ENCODE measurements at places on chromosomes 3 and 15.

DNA sequence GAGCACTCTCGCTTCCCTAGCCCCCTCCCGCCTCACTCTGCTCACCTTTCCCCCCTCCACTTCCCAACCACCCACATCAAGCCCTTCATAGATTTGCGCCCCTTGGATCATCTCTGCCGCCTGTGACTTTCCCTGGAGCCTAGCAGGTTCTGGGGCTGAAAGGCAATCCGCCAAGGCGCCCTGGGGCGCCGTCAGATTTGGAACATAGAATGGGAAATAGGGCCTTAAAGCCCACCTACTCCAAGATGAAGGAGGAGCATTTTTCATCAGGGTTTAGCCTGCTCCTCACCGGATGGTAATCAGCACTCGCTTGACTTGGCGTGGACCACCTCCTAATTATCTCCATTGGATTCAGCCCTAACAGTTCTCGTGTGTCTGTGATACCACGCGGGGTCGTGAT lies 1.3 kb downstream of the CPNE4 start:
- DNase-seq, result no peak

GRCh38 chr3:11459186-11459824 lies 184.4 kb downstream of the VGLL4 start:
- DNase-seq, result no peak

DNA sequence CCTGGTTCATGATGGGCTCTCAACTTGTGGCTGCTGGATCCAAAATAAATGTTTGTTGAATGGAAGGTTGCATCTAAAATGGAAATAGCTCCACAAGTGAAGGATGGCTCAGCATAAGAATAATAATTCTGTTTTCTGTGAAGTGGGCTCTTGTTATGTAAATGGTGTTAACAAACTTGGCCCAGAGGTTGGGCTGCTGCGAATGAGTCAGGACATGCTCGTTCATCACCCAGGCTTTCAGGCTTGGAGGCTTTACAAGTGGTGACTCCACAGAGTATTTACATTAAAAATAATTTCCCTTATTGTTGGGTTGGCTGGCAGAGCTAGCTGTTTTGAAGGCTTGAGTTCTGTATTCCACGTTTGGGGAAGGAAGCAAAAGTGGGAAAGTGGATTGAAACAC lies 60.5 kb downstream of the ITGB5 start:
- DNase-seq, result no peak

DNA sequence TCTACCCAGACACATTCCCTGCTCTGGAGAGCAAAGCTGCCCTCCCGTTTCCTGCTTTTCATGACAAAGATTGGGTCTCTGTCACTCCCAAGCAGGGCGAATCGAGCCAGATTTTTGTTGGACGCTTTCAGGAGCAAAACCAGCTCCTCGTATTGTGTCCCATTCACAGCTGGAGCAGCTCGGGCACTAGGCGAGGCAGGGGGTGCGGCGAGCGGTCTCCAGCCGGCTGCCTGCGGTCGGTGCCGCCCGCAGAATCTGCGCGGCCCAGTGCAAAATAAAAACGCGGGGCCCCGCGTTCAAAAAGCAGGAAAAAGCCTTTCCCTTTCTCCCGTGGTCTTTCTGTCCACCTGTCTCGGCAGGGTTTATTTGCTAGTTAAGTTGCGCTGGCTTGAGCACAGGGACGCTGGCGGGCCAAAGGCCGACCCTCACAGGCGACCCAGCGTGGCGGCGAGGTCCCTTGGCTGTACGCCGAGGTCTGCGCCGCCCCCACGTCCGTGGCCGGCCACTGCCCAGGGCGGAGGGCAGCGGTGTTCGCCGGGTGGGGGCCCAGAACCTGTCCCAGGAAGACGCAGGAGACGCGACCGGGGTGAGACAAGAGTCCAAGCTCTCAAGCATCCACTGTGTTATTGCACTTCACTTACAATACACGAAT lies 71.2 kb downstream of the CYP19A1 start:
- no peak for DNase-seq

- DNase-seq, result no peak
Observed at GRCh38 chr3:149325581-149325980, 7.9 kb downstream of the TM4SF18 start.

DNA sequence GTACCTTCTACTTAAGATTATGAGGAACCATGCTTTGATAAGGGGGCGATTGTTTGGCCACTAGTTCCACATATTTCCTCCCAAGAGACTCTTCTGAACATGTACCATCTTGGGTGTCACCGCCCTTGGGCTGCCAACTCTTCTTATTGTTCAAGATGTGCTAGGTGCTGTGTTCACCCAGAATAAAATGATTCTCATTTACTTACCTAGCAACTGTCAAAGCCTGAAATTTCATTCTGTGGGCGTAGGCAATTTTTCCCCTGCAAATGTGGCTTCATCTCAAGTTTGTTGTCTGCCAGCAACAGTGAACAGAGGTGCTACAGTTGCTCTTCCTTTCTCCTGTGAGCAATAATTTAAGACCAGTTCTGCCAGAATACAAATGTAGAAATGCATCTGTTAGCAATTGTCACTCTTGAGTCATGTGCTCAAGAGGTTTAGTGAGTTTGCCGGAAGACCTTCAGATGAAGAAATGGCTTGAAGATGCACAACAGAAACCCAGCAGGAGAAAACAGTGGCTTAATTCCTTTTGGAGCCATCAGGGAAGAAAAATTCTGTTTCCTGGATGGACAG lies 41.3 kb upstream of the RARB start:
- DNase-seq, result no peak

DNA sequence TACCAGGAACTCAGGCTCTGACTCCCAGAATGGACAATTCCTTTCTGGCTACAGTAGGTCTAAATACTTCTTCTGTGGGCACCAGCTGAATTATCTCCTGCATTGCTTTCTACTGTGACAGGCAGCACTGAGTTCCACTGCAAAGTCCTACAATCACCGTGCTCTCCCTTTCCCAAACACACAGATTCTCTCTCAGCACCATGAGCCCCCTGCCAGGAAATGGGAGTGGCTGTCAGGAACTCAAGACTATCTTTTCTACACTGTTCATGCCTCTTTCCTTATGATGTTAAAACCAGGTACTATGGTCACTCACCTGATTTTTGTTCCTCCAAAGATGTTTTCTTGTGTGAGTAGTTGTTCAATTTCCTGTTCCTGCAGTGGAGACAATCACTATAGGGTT lies 383.4 kb downstream of the EPHA6 start:
- DNase-seq, result no peak

DNA sequence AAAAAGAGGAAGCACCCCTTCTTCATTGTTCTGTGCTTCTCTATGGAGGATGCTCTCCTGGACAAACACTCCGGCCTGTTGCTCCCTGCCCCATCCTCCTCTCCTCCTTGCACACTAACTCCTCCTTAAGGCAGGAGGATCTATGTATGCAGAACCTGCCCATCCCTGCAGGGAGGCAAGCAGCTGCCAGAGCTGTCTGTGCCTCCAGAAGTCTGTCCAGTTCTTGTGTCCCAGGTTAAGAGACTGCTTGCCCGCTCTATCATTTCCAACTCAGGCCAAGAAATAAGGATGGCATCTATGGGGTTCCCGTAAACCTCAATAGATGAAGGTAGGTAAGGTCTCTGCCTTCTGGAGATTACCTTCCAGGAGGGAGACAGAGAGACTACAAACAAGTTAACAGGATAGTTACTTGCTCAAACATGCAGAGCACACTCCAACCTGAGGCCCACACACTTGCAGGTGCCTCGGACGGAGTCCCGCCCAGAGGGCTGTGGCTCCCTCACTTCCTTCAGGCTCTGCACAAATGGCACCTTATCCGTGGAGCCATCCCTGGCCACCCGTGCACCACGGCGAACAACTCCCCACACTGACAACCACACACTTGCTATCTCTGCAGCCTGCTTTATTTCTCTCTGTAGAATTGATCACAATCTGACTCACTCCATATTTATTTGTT lies 6.9 kb downstream of the XXYLT1 start:
- no peak for DNase-seq

GRCh38 chr3:135528413-135529015 lies 437.0 kb upstream of the PPP2R3A start:
- no peak for DNase-seq

DNA sequence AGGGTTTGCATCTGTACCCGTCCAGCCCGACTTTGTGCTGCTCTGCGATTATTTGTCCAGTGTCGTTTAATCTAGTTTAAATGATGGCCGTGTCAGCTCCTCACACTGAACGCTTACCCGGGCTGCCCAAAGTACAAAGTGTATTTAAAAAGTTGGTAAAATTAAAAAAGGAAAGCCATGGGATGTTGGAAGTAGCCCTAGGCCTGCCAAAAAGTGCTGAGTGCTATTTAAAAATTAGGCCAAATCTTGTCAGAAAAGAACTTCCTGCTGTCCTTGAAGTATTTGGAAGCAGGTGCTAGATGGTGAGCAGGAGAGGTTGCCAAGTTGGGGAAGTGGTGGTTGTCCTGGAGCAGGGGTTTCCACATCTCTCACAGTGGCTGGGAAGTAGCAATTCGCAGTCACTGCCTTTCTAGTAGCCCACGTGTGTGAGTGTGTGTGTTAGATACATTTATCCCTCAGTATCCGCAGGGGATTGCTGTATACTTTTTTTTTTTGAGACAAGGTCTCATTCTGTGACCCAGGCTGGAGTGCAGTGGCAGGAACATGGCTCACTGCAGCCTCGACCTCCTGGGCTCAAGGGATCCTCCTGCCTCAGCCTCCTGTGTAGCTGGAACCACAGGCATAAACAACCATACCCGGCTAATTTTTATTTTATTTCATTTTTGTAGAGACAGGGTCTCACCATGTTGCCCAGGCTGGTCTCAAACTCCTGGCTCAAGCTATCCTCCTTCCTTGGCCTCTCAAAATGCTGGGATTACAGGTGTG lies 664 bp downstream of the PPCDC start:
- DNase-seq, result peak; percentile 52

DNA sequence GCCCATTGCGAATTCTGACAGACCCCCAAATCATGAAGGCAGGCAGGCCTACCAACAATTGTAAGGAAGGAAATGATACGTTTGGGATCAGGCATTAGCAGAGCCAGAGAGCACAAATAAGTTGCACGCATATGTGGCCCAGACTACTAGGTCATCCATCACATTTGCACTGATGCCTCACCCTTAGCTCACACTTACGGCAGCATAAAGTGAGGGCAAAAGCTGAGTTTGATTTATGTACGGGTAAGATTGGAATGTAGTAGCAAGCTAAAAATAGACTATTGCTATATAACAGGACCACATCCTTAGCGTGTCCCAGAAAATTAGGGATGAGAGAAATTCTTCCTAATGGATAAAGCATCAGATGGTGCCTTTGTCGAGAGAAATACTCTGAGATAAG lies 58.6 kb downstream of the QTRT2 start:
- no peak for DNase-seq

- DNase-seq, result peak; percentile 23
Observed at GRCh38 chr3:51393564-51393963, 2.5 kb downstream of the RBM15B start.

DNA sequence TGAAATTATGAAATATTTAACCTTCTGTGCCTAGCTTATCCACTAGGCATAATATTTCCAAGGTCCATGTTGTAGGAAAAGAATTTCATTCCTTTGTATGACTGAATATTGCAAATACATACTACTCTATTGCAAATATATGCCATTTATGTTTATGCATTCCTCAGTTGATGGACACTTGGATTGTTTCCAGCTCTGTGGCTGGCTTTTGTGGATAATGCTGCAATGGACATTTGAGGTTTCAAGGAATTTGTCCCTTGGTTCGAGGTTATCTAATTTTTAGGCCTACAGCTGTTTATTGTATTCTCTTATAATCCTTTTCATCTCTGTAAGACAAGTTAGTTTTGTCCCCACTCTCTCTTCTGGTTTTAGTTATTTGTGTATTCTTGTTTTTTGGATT lies 7.7 kb upstream of the AADACL2 start:
- DNase-seq, result no peak

DNA sequence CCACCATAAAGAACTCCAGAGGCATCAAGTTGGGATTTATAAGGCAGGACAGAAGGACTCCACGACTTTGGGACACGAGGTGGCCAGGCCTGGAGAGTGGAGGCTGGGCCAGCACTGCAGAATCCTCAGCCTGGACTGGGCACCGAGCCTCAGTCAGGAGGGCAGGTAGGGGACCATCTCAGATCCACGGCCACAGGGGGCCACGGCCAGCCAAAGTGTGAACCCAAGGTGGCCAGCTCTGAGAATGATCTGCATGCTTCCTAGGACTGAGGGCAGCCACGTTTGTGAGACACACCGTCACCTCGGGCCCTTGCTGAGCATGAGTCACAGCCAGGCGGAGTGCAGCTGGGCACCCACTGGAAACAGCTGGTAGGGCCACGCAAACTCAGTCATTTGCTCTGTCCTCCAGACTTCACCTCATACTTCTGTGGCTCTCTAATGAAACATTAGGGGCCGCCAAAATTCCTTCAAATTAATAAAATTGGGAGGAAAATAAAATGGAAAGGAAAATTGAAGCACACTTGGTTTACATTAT lies 65.8 kb downstream of the CTNNB1 start:
- DNase-seq, result no peak

- no peak for DNase-seq
Observed at GRCh38 chr3:133162265-133162664, 124.1 kb downstream of the TMEM108 start.

- DNase-seq, result peak; percentile 16
Observed at GRCh38 chr15:84811151-84811550, 6.0 kb upstream of the ALPK3 start.

DNA sequence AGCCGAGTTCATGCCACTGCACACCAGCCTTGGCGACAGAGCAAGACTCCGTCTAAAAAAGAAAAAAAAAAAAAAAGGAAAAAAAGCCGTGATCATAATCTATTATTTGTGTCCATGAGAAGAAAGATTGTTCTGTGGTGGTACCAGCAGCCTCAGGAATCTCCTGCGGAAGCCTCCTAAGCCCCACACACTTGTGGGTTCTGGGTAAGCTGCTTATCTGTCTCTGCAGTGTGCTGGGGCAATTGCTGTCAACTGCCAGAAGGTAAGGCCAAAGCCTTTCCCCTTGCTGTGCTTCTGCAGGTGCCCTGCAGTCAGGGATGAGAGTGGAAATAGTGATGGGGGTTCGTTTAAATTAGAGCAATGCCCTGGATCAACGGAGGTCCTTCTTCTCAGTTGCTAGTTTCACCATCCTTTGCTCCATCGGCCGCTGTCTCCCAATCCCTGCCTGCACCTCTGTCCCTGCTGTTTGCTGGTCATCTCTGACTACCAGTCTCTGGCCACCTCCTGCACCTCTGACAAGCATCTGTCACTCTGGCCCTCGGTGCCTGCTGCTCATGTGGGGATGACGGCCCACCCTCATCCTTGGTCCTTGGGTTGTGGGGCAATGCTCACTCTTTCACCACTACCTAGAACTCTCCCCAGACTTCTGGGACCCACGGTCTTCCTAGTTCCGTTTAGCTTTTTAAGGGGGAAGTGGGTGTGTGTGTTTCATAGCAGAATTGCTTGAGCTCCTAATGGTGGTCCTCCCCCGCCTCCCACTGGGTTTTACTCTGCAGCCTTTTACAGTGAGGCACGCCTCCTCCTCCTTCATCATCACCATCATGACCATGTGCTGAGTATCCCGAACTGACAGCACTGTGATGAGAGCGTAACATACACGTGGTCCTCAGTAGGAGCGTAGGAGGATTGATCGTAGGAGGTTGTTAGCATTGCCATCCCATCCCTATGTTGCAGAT lies 25.5 kb downstream of the CHRD start:
- DNase-seq, result no peak

- DNase-seq, result no peak
Observed at GRCh38 chr3:189547448-189547847, 83.7 kb upstream of the TP63 start.
